Mesothelial cell of epicardium (in vitro differentiated cells): ENCODE measurements at places on chromosomes 16 and 17. TPM values are rescaled to one million over a fixed set of nuclear protein-coding genes. Genes with fewer than 3 reads are reported as not detected.

USP31 gene
- 12.3 to 13.7 TPM (median 13.0 TPM) in 3 replicates for total RNA-seq

GP1BA gene
- not detected in 3 replicates for total RNA-seq

- DNase-seq: no peak
These were observed 3.8 kb downstream of the ARHGDIA start for GRCh38 chr17:81867170-81867990.

DNA sequence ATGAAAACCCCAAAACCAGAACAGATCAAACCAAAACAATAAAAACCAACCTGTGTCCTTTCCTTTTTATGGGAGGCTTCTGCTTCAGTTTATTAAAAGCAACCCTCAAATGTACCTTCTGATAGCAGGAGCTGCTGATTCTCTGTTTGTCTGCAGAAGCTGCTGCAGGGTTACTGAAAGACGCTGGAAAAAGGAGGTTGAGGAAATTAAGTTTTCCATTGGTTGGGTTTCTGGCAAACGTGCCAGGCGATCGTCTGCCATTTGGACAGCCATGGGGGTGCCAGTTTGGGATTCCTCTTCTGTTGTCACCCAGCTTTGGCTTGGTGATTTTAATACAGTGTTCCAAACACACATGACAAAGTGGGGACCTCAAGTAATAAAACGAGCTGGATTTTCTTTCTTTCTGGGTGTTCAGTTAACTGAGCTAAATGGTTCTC is 185.4 kb upstream of the ZFHX3 start:
- no peak for DNase-seq

DNA sequence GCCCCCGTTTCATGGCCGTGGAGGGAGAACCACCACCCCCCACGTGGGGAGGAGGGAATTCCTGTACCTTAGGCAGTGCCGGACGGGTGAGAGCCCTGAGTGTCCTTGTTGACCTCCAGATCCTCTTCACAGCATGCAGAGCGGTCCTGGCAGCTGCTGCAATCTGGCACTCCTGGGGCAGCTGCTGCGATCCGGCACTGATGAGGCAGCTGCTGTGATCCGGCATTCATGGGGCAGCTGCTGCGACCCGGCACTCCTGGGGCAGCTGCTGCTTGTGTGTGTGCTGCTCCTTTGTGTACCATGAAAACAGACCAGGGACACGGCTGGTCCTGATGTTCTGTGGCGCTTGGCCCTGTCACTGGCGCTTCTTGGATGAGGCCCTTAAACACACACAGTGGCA is 12.8 kb downstream of the ZNF778 start:
- no peak for DNase-seq
